ENCODE measurements at places on chromosomes 16 and 17. TPM values are rescaled to one million over a fixed set of nuclear protein-coding genes. Genes with fewer than 3 reads are reported as not detected.

NLGN2 gene
- 4.8 TPM for total RNA-seq

- no peak for DNase-seq
These were observed 138.0 kb upstream of the SDK2 start for GRCh38 chr17:73782231-73782630.

FAM234A gene
- 50.8 TPM for total RNA-seq

- DNase-seq: no peak
These were observed 14.4 kb upstream of the KCNJ18 start for GRCh38 chr17:21677911-21678310.

FDXR gene
- 1.7 TPM for total RNA-seq

DNA sequence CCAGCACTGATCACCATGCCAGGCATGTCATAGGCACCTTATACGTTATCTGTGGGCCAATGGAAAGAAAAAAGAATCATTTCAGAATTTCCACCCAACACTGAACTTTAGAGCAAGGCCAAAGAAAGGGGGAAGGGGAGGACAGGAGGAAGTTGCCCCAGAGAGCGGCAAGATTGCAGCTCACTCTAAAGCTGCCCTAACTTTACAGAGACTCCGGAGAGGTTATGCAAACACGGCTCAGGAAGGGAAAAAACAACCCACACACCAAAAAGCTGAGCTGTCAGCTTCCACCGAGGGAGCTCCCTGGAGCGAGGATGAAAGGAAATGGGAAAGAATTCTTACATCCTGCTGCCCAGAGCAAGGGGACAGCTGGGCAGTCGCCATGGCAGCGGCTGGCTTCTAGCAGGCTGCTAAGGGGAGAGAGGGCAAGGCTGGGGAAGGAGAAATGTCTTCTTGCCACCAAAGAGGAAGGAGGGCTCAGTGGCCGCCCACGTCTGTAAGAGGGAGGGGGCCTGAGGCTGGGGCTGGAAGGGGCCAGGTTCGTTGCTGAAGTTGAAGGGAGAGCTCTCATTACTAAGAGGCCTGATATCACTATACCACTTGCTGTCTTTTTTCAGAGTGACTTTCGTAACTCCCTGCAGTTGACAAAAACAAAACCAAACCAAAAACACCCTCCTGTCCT lies 18.2 kb downstream of the COTL1 start:
- DNase-seq: peak; percentile 84

CCL11 gene
- 1.2 TPM for total RNA-seq

- DNase-seq: no peak
These were observed 772 bp downstream of the NTN1 start for GRCh38 chr17:9021992-9022572.

DNA sequence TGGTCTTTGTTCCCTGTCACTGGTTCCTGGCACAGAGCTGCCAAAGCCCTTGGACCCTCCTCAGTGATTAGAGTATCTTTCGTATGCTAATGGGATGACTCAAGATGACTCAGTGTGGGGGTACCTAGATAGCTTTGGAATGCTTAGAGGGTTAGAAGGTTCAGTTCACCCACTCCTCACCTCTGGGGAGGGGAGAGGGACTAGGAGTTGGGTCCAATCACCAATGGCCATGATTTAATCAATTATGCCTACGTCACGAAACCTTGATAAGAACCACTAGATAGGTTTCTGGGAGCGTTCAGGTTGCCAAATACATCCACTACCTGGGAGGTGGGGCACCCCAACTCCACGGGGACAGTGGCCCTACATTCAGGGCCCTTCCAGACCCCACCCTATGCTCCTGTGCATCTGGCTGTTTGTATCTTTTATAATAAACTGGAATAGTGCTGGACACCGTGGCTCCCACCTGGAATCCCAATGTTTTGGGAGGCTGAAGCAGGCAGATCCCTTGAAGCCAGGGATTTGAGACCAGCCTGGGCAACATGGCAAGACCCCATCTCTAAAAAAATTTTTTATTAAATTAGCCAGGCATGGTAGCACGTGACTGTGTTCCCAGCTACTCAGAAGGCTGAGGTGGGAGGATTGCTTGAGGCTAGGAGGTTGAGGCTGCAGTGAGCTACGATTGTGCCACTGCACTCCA lies 29.2 kb upstream of the LITAF start:
- no peak for DNase-seq

IL17C gene
- total RNA-seq: not detected

CCDC144A gene
- total RNA-seq: 20.9 TPM

DNA sequence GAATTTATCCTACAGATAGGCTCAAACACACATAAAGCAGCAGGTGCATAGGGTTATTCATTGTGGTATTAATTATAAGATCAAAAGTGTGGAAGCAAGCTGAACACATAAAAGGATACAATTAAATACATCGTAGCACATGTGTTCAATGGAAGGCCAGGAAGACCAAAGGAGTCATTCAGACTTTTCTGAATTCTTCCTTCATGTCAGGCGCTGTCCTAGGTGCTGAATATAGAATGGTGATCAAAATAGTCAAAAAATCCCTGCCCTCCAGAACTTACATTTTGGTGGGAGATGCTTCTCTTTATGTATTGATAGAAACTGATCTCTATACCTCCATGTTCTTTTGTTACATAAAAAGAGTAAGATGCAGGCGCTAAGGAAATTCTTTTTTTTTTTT lies 439.0 kb upstream of the ASIC2 start:
- peak; percentile 18 for DNase-seq

GRCh38 chr17:73029991-73030390 lies 62.5 kb downstream of the SLC39A11 start:
- DNase-seq: no peak

- no peak for DNase-seq
These were observed 10.6 kb upstream of the CPNE2 start for GRCh38 chr16:57081744-57082143.

DNA sequence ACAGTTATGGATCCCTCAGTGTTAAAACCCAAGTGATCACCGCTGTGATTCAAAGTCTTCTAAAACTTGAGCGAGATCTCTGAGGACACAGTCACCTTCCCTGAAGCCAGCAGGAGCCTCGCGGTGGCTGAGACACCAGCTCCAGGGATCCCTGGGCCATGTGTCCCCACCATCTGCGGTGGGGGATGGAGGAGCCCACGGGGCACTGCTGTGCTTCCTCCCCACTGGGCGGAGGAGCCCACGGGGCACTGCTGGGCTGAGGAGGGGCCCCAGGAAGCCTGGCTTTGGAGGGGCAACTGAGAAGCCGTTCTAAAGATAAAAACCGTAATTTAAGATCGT lies 65.7 kb upstream of the METRNL start:
- DNase-seq: no peak

DNA sequence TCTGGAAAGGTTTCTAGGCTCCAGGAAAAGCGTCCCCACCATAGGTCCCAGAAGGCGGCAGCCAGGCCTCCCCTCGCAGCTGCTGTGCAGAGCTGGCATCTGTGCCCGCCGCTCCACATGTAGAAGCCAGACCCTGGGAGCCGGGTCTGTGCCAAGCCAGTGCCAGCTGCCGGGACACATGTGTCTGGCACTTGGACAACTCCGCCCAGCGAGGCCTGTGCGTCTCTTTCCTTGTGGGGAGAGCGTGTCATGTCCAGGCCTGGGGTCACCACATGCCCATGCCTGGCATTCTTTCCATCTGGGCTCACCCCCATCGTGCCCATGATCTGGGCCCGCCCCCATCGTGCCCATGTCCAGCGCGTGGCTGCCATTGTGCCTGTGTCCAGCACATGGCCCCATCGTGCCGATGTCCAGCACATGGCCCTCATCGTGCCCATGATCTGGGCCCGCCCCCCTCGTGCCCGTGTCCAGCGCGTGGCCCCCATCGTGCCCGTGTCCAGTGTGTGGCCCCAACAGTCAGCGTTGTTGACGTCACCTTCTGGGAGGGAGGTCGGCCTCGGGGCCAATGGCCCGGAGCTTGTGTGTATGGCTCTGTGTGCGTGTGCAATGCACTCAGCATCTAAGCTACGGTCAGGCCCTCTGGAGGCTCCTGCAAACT lies 13.3 kb upstream of the ACSF3 start:
- DNase-seq: no peak

DNA sequence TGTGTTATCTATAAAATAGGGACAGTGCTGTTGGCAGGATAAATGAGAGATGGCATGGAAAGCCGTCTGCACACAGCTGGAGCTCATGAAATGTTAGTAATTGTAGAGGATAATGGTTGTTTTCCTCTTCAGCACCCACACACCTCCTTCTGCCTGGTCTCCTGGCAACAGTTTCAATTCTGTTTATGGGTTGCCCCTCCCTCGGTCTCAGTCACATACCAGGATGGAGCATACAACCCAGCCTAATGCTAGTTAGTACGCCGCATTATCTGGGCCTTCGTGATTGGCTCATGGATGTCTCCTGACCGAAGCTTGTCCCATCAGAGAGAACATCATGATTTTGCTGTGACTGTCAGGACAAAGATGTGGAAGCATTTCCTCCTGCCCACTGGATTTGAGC lies 126.2 kb upstream of the WSCD1 start:
- DNase-seq: no peak

- no peak for DNase-seq
These were observed 17.0 kb downstream of the DUSP14 start for GRCh38 chr17:37506678-37507077.

SRL gene
- 1.4 TPM for total RNA-seq

GRCh38 chr16:85477801-85478363 lies 135.2 kb upstream of the GSE1 start:
- no peak for DNase-seq

GRCh38 chr17:72971226-72971880 lies 121.1 kb downstream of the SLC39A11 start:
- no peak for DNase-seq

GRCh38 chr17:66494023-66494803 lies 191.8 kb downstream of the PRKCA start:
- no peak for DNase-seq

DNA sequence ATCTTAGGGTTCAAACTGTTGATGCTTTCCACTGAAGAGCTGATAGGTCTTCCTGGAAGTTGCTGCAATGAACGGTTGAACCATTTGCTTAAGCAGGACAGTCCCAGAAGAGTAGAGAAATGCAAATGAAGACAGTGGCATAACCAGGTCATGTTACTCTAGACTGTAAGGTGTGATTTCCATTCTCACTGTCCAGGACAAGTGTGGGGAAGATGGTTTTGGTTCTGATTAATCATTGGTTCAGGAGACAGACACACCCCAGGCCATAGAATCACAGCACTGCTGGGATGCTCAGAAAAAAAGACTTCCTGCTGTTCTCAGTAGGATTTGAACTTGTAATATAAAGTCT lies 34.8 kb upstream of the XYLT2 start:
- no peak for DNase-seq

- DNase-seq: no peak
These were observed 321.3 kb downstream of the SEC14L1 start for GRCh38 chr17:77462090-77462489.

DNA sequence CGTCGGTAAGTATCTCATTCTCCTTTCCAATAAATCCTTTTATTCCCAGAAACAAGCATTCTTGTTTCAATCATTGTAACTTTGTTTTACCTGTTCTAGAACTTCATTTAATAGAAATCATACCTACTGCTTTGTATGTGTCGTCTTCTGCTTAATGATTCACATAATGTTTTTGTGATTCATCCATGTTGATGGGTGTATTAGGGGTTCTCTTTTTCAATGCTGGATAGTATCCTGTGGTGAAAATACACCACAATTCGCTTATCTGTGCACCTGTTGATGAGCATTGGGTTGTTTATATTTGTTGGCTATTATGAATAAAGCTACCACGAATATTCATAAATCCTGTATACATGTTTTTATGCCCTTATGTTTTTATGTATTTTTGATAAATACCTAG lies 703.2 kb downstream of the MAF start:
- DNase-seq: no peak

DNA sequence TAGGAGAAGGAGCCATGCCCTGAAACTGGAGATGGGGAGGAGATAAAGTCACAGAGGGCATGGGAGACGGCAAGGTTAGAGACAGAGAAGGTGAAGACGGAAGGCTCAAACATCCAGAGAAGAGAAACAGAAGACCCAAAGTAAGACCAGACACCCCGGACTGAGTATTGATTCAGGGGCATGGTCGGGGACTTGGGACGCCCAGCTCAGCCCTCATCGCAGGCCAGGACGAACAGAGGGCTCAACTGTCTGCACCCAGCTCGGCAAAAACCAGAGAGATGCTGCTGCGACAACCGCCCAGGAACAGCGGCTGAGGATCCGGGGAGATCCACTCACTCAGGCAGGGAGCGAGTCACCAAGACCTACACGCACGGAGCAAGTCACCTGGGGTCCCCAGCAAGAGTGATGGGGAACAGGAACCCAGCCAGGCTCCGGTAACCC lies 999 bp downstream of the XYLT1 start:
- no peak for DNase-seq

GRCh38 chr17:63170795-63171194 lies 204.8 kb downstream of the TANC2 start:
- DNase-seq: no peak

GRCh38 chr16:48813485-48813884 lies 203.5 kb upstream of the N4BP1 start:
- DNase-seq: no peak

DNA sequence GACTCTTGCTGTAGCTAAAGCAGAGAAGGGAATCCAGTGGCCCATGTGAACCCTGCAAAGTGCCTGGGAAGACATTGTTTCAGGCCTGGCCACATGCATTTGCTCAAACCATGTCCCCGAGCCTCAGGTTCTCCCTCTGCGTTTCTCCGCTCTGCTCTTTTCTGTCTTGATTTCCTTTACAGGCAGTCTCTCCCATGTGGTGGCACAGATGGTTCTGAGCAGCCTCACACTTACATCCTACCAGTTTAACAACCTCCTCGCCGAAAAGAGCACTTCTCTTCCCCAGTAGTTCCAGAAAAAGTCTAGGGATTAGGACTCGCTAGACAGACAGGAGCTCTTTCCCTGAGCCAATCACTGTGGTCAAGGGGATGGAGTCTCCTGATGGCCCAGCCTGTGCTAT lies 28.3 kb upstream of the MYH10 start:
- DNase-seq: no peak
